ENCODE measurements at places on chromosomes 7 and 10.

GRCh38 chr7:7665031-7665430 lies 24.5 kb downstream of the UMAD1 start:
- no peak for DNase-seq

DNA sequence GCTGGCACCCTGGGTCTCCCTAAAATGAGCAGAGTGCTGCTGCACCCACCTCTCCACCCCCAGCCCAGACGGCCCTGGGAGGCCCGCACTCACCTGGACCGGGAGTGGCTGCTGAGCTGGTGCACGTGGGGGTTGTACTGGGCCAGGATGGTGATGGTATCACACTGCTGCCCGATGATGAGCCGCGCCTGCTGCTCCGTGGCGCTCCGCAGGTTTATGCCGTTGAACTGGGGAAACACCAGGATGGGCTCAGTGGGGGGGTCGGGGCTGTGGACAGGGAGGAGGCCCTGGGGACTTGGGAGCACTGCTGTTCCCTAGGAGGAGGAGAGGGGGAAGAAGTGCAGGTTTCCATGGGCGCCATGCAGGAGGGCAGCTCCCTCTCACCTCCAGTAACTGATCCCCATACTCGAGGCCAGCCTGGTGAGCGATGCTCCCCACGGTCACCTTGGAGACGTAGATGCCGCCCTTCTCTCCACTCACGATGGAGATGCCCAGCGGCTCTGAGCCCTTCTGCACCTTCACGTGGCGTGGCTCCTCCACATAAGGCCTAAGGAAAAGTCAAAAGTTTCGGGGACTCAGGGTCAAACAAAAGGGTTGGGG lies 114.6 kb downstream of the DLG5 start:
- no peak for DNase-seq

GRCh38 chr10:131207176-131207575 lies 104.3 kb downstream of the TCERG1L start:
- no peak for DNase-seq

DNA sequence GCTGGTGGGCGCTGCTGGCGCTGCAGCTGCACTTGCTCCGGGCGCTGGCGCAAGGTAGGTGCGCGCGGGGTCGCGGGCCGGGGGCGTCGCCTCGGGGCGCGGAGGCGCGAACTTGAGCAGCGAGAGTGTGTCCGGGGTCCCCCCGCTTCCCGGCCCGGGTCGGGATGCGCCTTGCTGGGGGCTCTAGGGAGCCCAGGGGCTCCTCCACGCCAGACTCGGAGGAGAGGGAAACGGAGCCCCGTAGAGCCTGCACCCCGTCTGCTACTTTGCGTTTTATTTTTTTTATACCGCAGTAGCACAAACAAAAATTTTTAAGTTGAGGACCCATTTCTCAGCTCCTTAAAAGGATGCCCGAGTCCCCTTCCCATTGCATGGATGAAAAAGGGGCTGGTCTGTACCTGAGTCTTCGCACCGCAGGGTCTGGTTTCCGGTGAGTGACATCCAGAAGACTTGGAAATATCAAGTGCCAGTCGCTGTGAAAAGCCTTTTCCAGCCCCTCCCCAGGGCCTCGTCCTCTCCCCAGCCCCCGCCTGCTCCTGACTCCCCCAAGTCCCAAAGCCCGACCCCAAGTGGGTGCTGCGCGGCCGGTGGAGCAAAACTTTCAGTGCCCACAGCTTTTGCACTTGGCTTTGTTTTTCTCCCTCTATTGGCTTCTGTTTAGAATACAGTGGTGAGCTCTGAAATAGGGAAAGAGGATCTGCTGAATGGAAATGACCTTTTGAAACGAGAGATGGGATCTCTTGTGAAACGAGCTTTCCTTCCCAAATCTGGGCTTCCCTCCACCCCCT lies 973 bp downstream of the SDK1 start:
- DNase-seq = no peak

GRCh38 chr7:107318523-107319160 lies 149.8 kb downstream of the HBP1 start:
- DNase-seq = no peak

DNA sequence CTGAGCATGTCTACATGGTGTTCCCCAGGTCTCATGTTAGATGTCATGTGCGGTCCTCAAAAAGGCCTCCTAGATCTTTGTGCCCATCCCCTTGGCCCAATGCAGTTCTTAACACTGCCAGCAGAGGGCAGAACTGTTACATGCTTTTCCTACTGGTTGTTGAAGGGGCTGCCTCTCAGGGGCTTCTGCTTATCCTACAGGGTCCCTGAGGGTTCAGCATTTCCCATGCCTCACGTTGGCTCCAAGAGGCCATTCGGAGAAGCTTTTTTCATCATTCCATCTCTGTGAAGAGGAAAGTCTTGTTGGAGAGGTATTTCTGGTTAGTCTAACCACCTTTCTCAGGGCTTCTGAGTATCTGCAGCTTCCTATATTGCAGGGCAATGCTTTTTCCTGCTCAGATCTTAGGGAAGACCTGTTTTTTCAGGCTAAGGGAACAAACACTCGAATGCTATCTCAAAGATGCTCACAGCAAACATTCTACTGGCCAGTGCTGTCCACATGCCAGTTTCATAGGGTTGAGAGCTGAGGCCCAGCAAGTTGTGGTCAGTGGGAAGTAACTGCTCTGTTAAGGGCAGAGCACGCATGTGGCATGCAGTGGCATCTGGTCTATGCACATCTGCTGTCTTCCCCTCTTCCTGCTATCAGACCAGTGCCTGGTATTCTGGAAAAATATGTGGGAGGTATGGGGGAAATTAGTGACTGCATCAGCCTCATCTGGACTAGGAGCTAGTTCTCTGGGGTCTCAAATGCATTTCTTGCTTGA lies 31.5 kb downstream of the MBL2 start:
- peak; percentile 6 for DNase-seq

DNA sequence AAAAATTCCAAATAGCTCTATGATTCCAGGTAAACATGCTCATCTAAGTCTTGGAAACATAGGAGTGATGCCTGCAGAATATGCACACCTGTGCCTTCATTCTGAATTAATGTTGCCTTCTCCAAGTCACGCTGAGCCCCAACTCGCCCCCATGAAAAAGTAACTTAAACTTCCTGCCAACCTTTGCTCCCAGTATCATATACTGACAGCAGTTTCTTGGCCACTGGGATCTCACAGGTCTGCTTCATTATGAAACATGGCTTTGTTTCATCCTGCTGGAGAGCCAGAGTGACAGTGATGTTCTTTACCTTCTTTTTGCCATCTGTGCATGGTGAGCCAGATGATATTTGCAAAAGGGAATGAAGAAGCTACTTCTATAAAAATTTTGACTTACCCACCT lies 34.9 kb downstream of the ABLIM1 start:
- DNase-seq = no peak

DNA sequence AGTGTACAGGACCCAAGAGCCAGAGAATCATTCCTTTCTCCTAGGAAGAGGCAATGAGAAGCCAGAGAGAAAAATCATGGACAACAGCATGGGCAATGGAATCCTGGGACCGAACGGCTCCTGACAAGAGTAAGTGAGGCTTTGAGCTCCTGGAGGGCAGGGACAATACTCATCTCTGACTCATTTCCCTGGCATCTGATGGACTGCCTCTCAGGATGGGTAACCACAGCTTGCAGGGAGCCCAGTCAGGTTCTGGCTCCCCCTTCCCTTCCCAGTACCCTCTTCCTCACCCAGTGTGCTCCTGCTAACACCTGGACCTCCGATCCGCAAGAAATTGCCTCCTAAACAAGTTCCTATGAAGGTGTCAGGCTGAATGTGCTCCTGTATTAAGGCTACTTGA lies 51.2 kb upstream of the SORCS3 start:
- DNase-seq = no peak

- peak; percentile 82 for DNase-seq
Observed at GRCh38 chr7:2641406-2642393, 9.9 kb downstream of the TTYH3 start.

GRCh38 chr10:92569071-92569470 lies 4.8 kb downstream of the IDE start:
- no peak for DNase-seq

GRCh38 chr7:98872328-98872924 lies 2.6 kb upstream of the TMEM130 start:
- DNase-seq = no peak

GRCh38 chr7:125406111-125406510 lies 476.5 kb upstream of the POT1 start:
- DNase-seq = no peak

- no peak for DNase-seq
Observed at GRCh38 chr7:20235288-20235687, 18.1 kb upstream of the MACC1 start.

DNA sequence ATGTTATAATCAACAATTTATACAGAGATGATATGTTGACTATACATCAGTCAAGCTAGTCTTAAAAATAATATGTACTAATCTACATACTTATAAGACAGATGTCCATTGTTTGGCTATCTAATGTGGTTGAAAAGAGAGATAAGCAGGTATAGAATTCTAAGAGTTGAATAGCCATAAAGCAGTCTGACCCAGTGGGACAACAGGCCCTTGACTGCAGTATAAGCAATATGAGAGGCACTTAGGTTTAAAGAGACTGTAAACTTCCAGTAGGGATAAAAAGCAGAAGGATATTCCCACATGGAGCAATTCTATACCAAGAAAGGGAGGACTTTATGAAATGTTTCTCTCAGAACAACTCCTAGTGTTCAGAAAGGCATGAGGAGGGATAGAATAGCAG lies 139.3 kb downstream of the ELAPOR2 start:
- no peak for DNase-seq

DNA sequence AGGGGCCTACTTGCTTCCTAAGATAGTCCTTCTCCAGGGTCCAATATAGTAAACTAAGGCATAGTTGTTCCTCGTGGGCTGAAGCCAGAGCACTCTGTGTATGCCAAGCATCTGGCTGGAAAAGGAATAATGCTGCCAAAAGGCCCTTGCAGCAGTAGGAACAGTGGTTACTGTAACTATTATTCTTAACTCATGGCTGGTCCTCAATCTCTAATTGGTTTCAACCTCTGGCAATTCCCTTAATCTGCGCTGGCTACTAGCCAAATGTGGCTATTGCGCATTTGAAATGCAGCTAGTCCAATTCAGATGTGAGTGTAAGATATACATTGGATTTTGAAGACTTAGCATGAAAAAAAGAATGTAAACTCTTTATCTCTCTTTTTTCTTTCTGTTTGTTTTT lies 27.8 kb upstream of the LBX1 start:
- no peak for DNase-seq

- no peak for DNase-seq
Observed at GRCh38 chr10:125018576-125019143, 76.7 kb downstream of the ZRANB1 start.

GRCh38 chr7:157540606-157541294 lies 203.9 kb downstream of the DNAJB6 start:
- DNase-seq = no peak

DNA sequence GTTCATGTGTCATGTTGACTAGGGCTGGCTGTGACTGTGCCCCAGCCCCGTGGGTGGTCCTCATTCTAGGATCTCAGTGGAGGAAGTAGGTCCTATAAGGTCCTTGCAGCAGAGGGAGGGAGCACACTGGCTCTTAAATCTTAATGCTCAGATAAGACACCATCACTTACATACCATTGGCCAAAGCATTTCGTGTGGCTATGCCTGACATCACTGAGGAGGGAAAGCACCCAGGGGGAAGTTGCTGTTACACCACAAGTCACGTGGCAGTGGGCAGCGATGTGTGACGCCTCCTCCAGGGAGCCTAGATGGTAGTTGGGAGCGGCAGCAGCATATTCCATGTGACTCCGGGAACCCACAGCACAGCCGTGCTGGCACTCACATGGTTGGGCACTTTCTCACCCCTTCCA lies 224.7 kb upstream of the SH2B2 start:
- DNase-seq = no peak

- DNase-seq = no peak
Observed at GRCh38 chr10:6141296-6142151, 52.7 kb downstream of the RBM17 start.

- no peak for DNase-seq
Observed at GRCh38 chr10:98299341-98299740, 31.3 kb upstream of the LOXL4 start.

DNA sequence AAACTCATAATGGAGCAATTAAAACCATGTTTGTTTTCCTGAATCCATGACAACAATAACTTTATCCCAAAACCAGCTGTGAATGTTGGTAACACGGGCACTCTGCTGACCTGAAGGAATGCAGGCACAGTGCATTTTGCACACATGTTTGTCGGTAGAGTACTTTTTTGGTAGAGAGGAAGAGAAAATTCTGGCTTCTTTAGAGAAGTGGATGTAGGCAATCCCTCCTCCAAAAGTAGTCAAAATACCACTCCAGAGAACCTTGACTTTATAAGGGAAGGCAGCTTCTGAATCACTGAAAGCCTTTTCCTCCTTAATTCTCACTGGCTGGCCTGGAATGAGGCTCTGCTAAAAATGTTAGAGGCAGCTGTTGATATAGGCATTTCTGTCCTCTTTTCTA lies 15.8 kb upstream of the ACTA2 start:
- no peak for DNase-seq

DNA sequence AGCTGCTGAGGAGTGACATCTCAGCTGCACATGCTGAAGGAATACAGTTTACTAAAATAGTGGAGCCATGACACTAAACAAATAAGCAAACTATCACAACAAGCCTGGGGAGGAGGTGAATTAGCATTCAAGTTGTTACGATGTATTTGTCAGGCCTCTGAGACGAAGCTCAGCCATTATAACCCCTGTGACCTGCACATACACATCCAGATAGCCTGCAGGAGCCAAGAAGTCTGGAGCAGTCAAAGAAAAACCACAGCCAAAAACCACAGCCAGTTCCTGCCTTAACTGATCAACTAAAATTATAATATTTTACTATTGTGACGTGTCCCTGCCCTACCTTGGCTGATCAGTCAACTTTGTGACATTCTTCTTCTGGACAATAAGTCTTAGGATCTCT lies 68.6 kb downstream of the NSUN6 start:
- no peak for DNase-seq

DNA sequence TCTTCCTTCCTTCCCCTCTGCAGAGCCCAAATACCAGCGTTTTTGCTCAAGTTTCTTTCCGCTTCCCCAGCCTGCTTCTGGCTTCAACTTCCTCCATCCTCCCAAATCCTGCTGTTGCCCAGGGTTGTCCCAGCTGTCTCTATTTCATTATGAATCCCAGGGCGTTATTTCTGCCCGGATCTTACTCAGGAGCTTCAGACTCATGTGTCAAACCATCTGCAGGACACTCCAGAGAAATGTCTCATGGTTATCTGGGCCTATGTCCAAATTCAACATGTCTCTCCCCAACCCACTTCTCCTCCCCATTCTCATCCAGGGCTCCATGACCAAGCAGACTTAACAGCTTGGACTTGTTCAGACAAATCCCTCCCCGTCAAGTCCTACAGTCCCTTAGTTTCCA lies 15.6 kb downstream of the ARHGAP22 start:
- no peak for DNase-seq

All from hypothalamus (tissue), 51 donors.